ENCODE measurements at places on chromosomes 7 and 10. TPM values are rescaled to one million over a fixed set of nuclear protein-coding genes. Genes with fewer than 3 reads are reported as not detected.
A peak's percentile ranks its signal among the peaks of the same experiment; 100 is the strongest.

DNA sequence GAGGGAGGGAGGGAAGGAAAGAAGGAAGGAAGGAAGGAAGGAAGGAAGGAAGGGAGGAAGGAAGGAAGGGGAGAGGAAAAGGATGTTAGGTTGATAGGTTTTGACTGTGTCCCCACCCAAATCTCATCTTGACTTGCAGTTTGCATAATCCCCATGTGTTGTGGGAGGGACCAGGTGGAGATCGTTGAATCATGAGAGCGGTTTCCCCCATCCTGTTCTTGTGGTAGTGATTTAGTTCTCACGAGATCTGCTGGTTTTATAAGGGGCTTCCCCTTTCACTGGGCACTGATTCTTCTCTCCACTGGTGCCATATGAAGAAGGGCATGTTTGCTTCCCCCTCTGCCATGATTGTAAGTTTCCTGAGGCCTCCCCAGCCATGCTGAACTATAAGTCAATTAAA is 15.1 kb upstream of the NUDCD3 start:
- DNase-seq, result no peak

- DNase-seq, result no peak
Observed at GRCh38 chr10:122139627-122140170, 131.4 kb upstream of the BTBD16 start.

DNA sequence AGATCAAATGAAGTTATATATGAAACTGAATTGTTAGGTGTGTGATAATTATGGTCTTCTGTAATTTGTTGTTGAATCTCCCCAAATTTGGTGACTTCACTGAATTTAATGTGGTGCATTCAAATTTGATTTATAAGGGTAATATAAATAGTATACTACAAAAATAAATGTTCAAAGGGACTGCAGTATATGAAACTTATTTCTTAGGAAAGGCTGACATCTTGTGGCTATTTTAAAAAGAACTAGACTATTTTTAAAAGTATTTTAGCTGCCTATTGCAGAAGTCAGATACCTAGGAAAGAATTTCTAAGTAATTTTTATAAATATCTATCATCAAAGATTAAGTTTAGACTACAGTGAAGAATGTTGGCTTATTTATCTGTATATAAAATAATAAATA is 36.6 kb downstream of the ATRNL1 start:
- DNase-seq, result no peak

- DNase-seq, result no peak
Observed at GRCh38 chr7:119943942-119944600, 328.9 kb upstream of the KCND2 start.

DNA sequence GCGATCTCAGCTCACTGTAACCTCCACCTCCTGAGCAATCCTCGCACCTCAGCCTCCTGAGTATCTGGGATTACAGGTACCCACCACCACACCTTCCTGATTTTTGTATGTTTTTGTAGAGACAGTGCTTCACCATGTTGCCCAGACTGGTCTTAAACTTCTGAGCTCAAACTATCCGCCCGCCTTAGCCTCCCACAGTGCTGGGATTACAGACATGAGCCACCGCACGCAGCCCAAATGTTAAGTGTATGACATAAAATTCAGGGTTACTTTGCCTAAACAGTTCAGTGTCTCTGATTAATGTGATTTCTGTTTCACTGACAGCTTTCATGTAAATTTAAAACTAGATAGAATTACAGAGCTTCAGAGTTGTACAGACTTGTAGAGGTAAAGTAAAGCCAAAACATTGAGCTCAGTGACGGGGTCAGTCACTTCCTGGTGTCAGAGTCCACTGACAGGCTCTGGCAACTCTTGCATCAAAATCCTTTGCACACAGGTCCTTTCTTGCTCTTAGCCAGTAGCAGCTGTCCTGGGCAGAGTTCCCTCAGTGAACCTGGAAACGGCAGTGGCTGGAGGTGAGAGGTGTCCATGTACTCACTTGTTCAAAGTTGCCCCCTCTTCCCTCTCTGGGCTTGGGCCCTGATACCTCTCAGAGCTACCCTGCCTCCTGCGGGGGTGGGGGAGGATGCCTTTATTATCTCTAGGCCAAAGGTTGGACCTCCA is 33.7 kb downstream of the MGMT start:
- no peak for DNase-seq

- DNase-seq, result no peak
Observed at GRCh38 chr7:3899559-3899991, 598.5 kb downstream of the SDK1 start.

- no peak for DNase-seq
Observed at GRCh38 chr7:51230723-51231122, 85.9 kb downstream of the COBL start.

PDE6C gene
- not detected for total RNA-seq

GRCh38 chr7:2519119-2519930 is at the start of gene LFNG:
TSS of gene LFNG (plus strand) at chr7:2519774. CDS start at chr7:2519862, 88 bp downstream.
- peak; percentile 94 for DNase-seq

- no peak for DNase-seq
Observed at GRCh38 chr10:85862771-85863170, 503.8 kb downstream of the GRID1 start.

GRCh38 chr10:86244297-86245014 is 122.1 kb downstream of the GRID1 start:
- DNase-seq, result no peak

VIPR2 gene
- total RNA-seq, result 17.0 TPM

- no peak for DNase-seq
Observed at GRCh38 chr10:123636598-123637325, 29.4 kb upstream of the GPR26 start.

CFAP58 gene
- total RNA-seq, result 1.1 TPM

GRCh38 chr10:118841881-118842605 is 87.3 kb upstream of the CACUL1 start:
- no peak for DNase-seq

CPA2 gene
- total RNA-seq, result not detected

- DNase-seq, result no peak
Observed at GRCh38 chr10:30691639-30692015, 62.1 kb upstream of the LYZL2 start.

DNA sequence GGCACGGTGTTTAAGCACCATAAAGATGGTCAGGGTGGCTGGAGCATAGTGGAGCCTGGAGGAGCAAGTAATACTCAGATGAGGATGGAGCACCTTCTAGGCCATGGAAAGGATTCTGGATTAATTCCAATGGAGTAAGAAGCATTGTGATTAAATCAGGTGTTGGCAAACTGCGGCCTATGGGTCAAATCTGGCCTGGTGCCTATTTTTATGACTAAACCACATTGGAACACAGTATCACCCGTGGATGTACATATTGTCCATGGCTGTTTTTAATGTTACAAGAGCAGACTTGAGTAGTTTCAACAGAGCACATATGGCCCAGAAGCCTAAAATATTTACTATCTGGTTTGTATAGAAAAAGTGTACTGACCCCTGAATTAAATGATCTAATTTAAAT is 49.9 kb upstream of the TMEM248 start:
- no peak for DNase-seq

- no peak for DNase-seq
Observed at GRCh38 chr10:80964955-80965614, 427.4 kb downstream of the SH2D4B start.
